Activated CD8-positive, alpha-beta memory T cell treated with anti-CD3 and anti-CD28 coated beads, Interleukin-2, amount 10 ng/mL, durations not matched to agents 7 days and 5 days (primary cell): ENCODE measurements at places on chromosomes 6 and 20.

DNA sequence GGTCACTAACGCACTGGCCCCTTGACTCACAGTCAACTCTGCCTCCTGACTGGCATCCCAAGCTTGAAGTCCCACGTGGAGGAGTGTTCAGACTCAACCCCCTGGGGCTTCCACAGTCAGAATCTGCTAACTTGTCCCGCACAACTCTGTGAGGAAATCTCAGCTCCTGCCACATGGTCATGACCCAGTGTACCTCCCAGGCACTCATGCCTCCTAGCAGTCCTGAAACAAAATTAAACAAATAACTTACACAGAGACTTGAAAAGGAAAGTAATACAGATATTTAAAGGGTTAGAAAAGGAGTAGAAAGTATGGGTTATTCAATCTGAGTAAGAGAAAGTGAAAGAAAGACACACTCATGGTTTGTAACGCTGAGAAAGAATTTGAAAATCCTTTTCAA lies 134.9 kb downstream of the GMDS start:
- DNase-seq = no peak

GRCh38 chr6:145055567-145055966 lies 679.8 kb downstream of the EPM2A start:
- DNase-seq = no peak

DNA sequence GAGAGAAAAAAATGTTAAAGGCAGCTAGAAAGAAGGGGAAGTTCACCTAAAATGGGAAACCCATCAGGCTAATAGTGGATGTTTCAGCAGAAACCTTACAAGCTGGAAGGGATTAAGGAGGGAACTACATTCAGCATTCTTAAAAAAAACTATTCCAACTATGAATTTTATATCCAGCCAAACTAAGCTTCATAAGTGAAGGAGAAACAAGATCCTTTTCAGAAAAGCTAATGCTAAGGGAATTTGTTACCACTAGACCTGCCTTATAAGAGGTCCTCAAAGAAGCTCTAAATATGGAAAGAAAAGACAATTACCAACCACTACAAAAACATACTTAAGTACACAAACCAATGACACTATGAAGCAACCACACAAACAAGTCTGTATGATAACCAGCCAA lies 59.2 kb upstream of the SLC35F1 start:
- DNase-seq = no peak

GRCh38 chr6:56527934-56528333 lies 114.8 kb downstream of the DST start:
- DNase-seq = no peak

DNA sequence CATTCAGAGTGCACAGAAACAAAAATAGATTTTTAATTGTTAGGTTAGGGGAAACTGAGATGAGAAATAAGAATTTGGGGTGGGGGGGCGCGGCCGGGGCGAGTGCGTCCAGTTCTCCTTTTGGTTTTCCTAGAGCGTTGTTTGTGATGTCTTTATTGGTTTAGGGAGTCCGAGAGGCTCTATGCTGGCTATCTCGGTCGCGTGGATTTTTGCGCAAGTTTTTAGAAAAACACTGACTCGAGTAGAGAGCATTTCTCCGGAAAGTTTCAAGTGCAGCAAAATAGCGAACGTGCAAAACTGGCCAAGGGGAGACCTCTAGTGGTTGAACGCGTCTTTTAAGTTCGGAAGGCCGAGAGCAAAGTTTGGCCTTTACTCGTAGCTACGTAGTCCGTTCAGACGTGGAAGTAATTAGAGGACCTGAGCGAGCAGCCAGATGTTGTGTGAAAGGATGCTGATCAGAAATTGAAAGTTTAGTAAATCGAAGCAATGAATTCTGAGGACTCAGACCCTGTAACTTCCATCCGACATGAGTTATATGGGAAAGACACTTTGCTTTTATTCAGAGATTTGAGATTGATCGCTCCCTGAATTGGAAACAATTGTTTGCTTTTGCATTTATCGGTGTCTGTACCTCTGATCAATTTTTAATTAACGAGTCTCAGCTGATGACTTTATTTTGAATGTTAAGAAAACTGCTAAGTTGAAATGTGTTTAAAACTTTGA lies 2.7 kb downstream of the L3MBTL3 start:
- peak; percentile 91 for DNase-seq

DNA sequence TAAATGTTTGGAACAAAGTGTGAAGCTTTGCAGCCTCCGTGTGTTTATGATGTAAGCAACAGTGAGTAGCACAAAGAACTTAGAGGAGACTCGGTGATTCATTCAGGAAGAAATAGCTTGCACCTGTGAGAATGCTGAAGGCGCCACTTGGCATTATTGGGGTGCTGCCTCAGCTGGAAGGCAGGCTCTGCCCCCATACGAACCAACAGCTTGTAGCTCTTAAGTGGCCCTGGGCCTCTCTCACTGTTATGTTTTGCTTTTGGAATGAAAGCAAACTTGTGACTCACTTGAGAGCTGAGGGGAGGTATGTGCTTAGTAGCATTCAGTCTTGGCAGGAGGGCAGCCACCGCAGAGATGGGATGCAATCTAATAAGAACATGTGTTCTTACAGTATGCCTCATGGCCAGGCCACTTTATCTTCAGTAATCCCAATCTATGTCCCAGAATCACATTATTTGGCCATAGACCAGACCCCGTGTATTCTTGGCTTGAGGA lies 310.7 kb downstream of the EYA4 start:
- DNase-seq = no peak
